ENCODE measurements at places on chromosomes 4 and X. TPM values are rescaled to one million over a fixed set of nuclear protein-coding genes. Genes with fewer than 3 reads are reported as not detected.

DIPK2B gene
- 40.2 TPM for total RNA-seq

DNA sequence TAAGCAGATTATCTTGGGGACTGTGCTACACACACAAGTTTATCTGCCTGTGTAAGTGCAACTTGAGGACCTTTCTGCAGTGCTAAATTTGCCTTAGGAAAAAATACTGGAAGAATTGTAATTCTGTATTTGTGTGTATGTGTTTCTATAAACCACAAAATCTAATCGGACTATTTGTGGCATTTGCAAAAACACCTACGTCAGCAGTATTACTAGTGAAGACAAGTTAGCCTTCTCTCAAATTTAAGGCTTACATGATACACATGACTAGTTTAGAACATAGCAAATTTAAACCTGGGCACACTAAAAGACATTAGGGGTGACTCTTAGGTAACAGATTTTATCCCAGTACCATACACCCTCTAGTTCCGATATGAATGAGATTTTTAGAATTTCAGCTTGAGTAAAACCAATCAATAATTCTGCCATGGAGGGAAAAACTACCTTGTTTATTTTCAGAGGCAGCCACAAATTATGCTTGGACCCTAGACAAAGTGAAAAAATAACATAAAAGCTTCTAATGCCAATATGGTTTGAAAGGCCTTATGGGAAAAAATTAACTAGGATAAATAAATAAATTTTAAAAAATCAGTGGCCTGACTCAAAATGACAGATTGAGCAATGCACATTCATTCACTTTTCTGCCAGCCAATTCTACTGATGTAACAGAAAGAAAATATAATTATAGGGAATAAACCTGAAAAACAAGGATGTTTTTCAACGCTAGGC is 176.4 kb downstream of the SNCA start:
- no peak for DNase-seq

CORIN gene
- not detected for total RNA-seq

CSAG3 gene
- total RNA-seq: not detected

POLN gene
- total RNA-seq: 3.7 TPM

- no peak for DNase-seq
These were observed 365.3 kb upstream of the TEX13C start for GRCh38 chrX:124954402-124954801.

DNA sequence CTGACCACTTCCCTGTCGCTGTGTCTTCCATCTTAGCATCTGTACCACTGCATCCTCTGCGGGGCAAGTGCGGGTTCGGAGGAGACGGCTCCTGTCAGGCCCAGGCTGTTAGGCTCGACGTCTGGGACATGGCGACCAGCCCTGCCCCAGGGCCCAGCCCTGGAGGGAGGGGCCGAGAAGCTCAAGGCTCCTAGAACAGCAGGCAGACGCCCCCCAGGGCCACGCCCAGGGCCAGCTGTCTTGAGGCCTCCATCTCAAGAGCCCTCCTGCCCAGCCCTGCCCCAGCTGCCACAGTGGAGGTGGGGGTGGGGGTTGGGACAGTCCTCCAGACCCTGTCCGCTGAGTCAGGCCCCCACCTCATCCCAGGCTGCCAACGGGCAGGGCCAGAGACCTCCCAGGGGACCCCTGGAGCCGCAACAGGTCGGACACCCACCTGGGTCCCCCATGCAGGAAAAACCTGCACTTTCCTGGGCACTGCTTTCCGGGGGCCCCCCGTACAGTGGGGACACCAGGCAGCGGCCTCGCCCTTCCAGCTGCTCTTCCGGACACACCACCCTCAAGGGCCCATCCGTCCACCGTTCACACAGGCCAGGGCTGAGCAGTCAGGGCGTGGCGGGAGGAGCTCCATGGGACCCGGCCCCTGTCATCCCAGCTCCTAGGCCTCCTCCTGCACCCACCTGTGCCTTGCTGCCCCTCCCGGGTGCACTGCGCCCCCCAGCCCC is 83.1 kb downstream of the FAM53A start:
- DNase-seq: no peak

DNA sequence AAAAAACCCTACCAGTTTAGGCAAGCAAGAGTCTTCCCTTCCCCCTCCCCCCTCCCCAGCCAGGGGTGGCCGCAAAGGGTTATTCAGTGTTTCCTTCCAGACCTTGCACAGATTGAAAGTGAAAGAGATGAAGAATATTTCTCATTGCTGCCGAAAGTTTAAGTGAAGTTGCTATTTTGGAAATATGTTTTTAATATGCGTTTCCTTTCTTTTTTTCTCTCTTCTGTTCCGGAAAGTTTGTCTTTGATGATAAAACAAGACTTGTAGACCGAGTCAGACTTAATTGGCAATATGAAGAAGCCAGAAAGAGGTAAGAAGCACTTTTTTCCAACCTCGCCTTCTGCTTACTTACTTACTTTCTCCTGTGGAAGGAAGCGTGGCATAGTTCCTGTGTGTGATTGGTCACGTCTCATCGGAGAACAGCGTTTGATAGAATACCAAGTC is 58.5 kb upstream of the CLCN4 start:
- no peak for DNase-seq

DNA sequence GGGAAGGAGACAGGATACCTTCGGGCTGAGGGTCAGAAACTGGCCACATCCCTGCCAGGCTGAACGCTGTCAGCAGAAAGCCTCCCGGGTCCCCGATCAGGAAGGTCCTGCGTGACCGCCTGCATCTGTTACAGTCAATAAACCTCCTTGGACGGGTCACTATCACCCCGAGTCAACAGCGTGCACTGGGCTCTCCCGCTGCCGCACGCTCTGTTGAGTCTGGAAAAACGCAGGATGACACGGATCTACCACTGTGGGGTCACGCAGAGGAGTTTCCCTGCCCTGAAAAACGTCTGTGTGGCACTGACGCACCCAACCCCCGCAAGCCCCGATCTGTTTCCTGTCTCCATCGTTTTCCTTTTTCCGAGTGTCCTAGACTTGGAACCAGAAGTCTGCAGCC is 12.1 kb downstream of the PPP2R3B start:
- DNase-seq: no peak

GRCh38 chr4:125951261-125951887 is 636.6 kb downstream of the FAT4 start:
- DNase-seq: no peak
